ENCODE measurements at places on chromosomes 3 and 15. TPM values are rescaled to one million over a fixed set of nuclear protein-coding genes. Genes with fewer than 3 reads are reported as not detected.

DNA sequence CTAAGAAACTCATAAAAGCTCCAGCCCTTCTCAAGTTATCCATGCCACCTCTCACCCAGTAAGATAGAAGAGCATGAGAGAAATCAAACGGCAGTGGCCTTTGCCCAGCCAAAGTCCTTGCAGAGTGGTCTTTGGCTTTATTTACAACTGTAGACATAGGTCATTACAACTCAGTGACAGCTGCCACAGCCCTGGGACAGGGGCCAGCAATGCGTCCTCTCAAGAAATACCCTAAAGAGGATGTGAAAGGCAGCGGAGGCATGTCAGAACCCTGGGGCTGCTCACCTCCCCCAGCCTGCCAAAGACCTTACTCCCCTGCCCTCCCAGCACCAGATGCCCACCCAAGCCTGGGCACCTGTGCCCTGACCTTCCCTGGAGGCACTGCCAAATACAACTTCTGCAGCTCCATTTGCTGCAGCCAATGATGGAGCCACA lies 6.3 kb downstream of the ACAA1 start:
- no peak for DNase-seq

- no peak for DNase-seq
Observed at GRCh38 chr15:90701880-90702630, 15.1 kb upstream of the BLM start.

- DNase-seq: peak; percentile 34
Observed at GRCh38 chr3:134299185-134299887, 48.7 kb upstream of the RYK start.

GRCh38 chr15:83837945-83838571 lies 184.1 kb downstream of the ADAMTSL3 start:
- DNase-seq: peak; percentile 41

BOC gene
- 2.4 TPM for total RNA-seq

METTL6 gene
- total RNA-seq: 26.9 TPM

HYAL1 gene
- 0.23 TPM for total RNA-seq

All from LHCN-M2 (cell line).